ENCODE measurements at places on chromosomes 1 and 21.

DNA sequence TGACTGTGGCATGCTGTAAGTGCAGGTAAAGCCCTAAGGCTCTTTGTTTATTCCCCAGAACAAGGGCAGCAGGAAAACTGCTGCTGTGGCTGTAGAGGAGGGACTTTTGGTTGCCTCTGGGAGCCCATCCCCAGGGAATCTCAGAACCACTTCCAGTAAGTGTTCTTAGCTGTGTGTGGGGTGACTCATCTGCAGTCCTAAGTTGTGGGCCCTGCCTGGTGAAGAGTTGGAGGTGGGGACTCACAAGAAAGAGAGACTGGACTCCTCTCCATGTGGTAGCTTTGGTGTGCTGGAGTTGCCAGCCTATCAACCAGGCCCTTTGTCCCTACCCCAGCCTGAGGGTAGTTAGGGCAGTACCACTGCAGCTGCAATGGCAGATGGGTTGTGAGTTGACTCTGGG, 24.0 kb upstream of the DENND1B start:
- no peak for DNase-seq

- DNase-seq, result peak; percentile 29
Observed at GRCh38 chr1:220680085-220680687, 10.0 kb upstream of the C1orf115 start.

GRCh38 chr1:218242171-218242570, 42.9 kb upstream of the RRP15 start:
- no peak for DNase-seq

DNA sequence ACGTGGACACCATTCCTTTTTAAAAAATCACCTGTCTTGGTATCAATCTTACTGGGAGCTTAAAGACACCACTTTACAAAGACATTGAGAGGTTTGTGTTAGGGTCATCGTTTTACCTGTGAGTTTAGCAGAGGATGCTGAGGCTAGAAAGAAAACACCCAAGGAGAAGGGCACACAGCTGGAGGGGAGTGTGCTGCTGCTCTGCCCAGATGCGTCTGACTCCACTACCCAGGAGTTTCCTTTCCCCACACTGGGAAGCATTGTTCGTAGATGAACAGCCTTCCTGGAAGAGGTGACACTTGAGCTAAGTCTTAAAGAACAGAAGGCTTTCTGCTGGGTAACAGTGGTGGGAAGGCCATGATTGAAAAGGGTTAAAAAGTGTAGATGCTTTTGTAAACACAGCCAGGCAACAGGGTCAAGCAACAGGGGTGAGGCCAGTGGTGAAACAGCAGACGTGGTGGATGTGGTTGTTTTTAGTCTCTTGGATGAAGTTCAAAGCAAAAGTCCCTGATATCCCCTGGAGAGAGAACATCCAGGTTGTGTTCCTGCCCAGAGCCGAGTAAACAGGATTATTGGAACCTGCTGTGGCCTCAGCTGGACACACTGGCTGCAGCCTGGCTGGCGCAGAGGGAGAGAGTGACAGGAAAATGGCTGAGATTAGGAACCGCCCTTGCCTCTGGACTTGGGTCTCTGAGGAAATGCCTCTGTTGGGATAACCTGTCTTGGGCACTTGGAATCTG, 198.6 kb upstream of the JUN start:
- DNase-seq, result no peak

DNA sequence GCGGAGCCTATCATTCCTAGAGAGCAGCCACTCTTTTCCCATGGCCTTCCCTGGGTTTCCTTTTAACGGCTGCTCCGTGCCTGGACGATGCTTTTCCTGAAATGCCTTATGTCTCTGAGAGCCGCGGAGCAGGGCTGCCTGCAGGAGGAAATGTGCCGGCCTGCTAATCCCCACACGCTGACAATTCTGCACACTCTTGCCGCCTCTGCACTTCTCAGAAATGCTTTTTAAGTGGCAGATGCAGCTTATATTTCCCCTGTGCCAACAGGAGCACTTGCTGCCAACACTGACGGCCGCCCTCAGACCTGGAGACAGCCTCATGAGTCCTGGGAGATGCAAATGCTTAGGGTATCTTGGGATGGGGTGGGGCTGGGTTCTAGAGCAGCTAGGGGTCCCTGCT, 253.2 kb downstream of the GRIK3 start:
- DNase-seq, result no peak

DNA sequence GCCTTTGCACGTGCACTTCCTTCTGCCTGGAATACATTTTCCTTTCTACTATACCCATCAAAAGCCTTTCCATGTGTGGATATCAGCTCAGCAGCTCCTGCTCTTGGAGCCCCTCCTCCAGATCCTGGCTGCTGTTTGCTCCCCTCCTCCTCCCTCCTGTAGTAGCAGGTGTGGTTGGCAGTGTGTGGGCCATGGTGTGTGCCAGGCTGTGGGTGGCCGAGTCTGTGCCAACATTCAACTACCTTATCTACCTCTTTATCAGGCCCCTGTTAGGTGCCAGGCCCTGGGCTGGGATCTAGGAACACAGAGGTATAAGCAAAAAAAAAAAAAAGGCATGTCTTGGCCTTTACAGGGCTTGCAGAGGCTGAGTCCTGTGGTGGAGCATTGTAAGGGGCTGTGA, 180.6 kb upstream of the JUN start:
- no peak for DNase-seq

- no peak for DNase-seq
Observed at GRCh38 chr1:184618851-184619250, 135.8 kb downstream of the EDEM3 start.

DNA sequence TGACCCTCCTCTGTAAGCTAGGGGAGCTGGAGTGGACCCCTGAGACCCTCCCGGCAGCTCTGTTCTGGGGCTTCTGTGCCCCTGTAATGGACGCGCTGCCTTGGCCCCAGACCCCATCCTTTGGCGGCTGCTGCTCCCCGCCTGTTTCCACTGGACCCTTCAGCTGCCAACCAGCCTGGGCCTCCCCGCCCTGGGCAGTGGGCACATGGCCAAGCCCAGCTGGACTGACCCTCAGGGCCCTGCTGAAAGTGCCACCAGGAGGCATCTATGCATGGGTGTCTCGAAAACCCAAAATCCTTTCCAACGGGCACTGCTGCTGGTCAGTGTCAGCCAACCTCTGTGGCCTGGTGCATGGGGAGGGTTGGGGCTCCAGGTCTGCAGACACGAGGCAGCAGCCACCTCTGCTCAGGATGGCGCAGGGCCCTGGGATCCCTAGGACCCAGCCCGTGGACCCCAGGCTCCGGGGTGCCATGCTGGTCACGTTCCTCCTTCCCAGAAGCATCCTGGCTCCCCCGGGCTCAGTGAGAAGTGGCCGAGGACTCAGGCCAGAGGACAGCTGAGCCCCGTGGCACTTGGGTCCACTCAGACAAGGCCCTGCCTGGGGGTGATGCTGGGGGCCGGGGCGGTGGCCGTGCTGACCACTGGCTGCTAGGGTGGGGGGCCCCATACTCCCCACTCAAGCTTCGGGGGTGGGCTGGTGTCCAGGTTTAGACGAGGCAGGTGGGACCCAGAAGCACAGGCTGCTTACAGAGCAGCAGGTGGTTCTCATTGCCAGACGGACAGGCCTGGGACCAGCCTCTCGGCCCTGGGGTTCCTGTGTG, 46.9 kb downstream of the SLX9 start:
- no peak for DNase-seq

- DNase-seq, result peak; percentile 69
Observed at GRCh38 chr1:151457911-151458801, 1.1 kb downstream of the POGZ start.

DNA sequence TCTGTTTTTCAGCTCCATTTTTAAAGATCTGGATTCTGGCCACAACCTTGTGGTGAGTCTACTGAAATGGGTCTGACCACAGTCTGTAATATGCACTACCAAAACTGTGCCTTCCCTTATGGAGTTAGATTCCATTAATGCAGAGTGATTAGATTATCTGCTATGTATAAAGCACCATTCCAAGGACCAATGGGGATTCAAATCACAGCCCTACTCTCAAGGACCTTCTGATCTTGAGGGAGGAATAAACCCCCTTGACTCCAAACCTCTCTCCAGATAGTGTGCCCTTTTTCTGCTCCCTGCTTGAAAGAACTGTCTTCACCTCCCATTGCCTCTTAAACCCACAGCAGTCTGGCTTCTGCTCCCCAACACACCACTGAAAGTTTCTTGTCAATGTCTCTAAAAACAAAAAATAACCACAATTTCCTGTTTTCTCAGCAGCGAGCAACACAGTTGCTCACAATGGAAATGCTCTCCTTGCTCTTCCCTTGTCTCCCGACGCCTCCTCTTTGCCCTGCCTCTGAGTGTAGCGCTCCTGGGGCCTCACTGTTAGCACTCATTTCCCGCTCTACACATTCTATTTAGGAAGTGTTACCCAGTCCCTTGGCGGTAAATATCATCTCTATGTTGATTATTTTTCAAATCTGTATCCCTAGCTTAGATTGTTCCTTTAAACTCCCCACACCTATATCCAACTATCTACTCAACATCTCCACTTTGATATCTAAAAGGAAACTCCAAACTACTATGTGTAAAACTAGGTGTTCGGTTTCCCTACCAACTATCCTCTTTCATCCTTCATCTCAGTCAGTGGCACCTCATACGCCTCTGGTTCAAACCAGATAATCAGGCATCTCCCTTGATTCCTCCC, 13.6 kb downstream of the PCNX2 start:
- DNase-seq, result no peak

- peak; percentile 60 for DNase-seq
Observed at GRCh38 chr1:87325982-87326738, 2.5 kb upstream of the LMO4 start.

DNA sequence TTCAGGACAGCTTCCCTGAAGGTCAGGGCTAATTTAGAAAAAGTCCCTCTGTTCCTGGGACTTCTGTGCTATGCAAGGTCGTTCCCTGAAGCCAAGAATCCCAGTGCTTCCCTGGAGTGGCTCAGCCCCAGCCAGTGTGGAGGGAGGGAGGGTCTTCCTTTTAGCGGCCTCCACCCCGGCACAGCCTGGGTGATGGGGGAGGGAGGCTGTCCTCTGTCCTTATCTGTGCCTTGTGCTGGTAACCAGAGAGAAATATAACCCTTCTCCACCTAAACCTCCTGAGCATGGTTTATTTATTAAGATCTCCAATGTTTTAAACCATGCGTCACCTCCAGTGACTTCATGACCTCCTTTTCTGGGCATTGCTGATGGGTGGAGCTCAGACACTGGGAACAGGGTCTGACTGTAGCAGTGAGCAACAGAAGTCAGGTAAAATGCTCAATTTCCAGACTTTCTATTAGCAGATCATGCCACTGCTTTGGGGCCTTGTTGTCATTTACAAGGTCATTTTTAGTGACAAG, 157.1 kb downstream of the DSCAM start:
- DNase-seq, result no peak

DNA sequence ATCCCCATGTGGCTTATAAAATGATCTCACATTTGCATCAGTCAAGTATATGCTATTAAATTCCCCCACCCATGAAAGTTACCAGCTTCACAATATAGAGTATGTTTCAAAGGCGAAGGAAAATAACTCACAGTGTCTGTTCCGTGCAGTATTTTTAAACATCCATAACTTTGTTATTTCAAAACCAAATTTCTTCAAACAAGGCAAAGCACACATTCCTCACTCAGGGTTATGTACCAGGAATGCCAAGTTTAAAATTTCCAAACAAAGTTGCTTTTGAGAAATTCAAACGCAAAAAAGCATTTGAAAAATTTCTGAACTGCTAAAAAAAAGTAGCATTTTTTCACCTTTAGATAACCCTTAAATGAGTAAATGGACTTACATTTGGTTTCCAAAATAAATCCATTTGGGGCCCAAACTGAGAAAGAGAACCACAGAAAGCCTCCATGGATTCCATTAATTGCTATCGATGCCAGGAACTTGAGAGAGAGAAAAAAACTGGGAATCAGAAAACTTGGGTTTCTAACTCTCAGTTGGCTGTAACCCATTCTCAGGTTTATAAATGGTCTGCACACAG, 149.5 kb downstream of the SLC30A10 start:
- DNase-seq, result no peak

DNA sequence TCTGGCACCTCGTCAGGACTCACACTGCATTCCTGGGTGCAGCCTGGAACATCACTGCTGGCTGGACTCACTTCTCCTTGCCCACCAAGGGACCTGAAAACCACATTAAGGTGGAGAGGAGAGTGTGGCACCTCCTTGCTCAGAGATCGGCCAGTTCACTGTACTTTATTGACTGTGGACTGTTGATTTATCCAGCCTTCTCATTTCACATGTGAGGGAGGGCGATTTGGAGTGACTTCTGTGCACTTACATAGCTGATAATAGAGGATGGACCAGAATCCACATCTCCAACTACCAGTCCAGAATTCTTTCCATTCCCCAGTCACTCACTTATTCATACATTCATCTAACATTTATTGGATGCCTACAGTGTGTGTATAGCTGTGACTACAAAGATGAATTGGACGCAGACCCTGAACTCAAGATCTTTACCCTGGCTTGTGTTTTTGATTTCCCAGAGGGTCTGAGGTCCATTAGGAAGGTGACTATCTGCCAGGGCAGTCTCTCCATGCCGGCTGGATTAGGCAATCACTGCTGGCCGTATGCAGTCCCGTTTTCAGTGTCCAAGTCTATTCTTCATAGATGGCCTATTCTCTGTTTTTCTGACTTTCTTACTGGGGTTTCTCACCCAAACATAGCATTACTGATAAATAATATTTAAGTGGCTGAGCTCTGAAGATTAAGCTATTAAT, 233.5 kb upstream of the SGIP1 start:
- DNase-seq, result no peak

- no peak for DNase-seq
Observed at GRCh38 chr1:74053407-74053806, 144.6 kb downstream of the LRRIQ3 start.

DNA sequence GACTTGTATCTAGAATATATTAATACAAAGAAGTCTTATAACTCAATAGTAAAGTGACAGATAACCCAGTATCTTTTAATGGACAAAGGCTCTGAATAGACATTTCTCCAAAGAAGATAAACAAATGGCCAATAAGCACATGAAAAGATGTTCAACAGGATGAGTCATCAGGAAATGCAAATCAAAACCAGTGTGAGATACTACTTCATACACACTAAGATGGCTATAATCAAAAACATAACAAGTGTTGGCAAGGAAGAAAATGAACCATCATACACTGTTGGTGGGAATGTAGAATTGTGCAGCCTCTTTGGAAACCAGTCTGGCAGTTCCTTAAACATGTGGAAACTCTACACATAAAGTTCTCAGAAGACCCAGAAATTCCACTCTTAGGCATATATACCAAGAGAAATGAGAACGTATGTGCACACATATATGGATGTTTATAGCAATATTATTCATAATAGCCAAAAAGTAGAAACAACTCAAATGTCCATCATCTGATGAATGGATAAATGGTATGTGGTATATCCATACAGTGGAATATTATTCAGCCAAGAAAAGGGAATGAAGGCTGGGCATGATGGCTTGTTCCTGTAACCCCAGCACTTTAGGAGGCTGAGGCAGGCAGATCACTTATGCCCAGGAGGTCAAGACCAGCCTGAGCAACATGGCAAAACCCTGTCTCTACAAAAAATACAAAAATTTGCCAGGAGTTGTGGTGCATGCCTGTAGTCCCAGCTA, 9.9 kb upstream of the MPL start:
- DNase-seq, result no peak

GRCh38 chr1:59541161-59541560, 244.3 kb downstream of the FGGY start:
- no peak for DNase-seq
